Placental pericyte (primary cell): ENCODE measurements at places on chromosomes 1 and 21. TPM values are rescaled to one million over a fixed set of nuclear protein-coding genes. Genes with fewer than 3 reads are reported as not detected.

CD1D gene
- total RNA-seq = 0.14 and 0.66 TPM in 2 replicates

LHX8 gene
- 0.44 TPM in 1 of 2 replicates, not detected in the other for total RNA-seq

SHISAL2A gene
- total RNA-seq = not detected in 2 replicates

FLG2 gene
- not detected in 2 replicates for total RNA-seq

LCE1E gene
- total RNA-seq = not detected in 2 replicates

ZNF683 gene
- not detected in 2 replicates for total RNA-seq

LCE1B gene
- not detected in 2 replicates for total RNA-seq

FNBP1L gene
- total RNA-seq = 6.8 and 7.2 TPM in 2 replicates
